ENCODE measurements at places on chromosomes 11 and 22.
A peak's percentile ranks its signal among the peaks of the same experiment; 100 is the strongest.

- no peak for DNase-seq
Measured at GRCh38 chr11:8249482-8249881, 14.2 kb downstream of the LMO1 start.

- DNase-seq, result no peak
Measured at GRCh38 chr11:77106321-77106720, 3.7 kb downstream of the OMP start.

DNA sequence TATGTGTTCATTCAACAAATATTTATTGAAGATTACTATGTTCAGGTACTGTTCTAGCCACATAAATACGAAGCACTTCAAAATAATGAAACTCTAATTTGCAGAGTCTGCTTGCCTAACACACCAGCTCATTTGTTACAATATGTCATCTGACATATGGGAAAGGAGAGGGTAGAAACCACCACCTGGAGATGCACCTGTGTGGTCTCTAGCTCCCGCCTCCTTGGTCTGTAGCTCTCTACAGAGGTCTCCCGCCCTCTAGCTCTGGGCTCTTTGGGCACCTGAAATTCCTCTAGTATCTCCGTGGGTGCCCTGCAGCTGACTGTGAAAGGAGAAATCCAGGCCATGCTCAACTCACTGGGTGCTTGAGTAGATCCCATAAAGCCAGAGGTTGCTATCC is 51.4 kb upstream of the DBX1 start:
- no peak for DNase-seq

- DNase-seq, result no peak
Measured at GRCh38 chr11:75536786-75537641, 11.3 kb upstream of the GDPD5 start.

- DNase-seq, result no peak
Measured at GRCh38 chr11:68828155-68828931, 13.4 kb downstream of the CPT1A start.

- DNase-seq, result no peak
Measured at GRCh38 chr22:42676059-42676607, 26.9 kb upstream of the CYB5R3 start.

- peak; percentile 25 for DNase-seq
Measured at GRCh38 chr22:30287648-30288418, 1.5 kb downstream of the CASTOR1 start.

GRCh38 chr11:84413549-84413948 is 1127.4 kb upstream of the CCDC90B start:
- no peak for DNase-seq

- peak; percentile 56 for DNase-seq
Measured at GRCh38 chr22:24592851-24593558, at the start of gene LRRC75B. Gene LRRC75B, minus strand, starts transcription at chr22:24593073. Its CDS starts 34 bp downstream, at chr22:24593039.

GRCh38 chr22:17855572-17856290 is 81.5 kb upstream of the BID start:
- no peak for DNase-seq

- DNase-seq, result no peak
Measured at GRCh38 chr11:13775471-13775870, 107.0 kb downstream of the FAR1 start.

GRCh38 chr11:116605543-116606459 is 167.0 kb downstream of the BUD13 start:
- no peak for DNase-seq

DNA sequence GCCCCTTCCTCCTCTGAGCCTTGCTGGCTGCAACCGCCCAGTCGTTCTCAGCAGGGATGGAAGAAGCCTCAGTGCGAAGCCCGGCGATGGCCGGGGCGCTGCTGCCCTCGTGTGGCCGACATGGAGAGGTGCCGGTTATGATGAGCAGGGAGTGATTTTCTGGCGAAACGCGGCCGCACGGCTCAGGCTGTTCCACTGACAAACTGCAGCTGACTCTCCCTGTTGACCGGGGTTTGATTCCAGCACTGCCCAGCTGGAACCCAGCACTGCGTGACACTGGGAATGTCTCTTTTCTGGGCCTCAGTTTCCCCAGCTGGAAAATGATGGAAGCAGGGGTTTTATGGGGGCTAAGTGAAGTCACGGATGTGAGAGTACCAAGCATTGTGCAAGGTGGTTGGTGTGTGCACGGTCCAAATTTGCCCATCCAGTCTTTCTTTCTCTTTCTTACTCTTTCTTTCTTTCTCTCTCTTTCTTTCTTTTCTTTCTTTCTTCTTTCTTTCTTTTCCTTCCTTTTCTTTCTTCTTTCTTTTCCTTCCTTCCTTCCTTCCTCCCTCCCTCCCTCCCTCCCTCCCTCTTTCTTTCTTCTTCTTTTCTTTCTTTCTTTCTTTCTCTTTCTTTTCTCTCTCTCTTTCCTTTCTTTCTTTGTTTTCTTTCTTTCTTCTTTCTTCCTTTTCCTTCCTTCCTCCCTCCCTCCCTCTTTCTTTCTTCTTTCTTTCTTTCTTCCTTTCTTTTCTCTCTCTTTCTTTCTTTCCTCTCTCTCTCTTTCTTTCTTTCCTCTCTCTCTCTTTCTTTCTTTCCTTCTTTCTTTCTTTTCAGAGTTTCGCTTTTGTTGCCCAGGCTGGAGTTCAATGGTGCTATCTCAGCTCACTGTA is 25.8 kb upstream of the MPPED1 start:
- no peak for DNase-seq

DNA sequence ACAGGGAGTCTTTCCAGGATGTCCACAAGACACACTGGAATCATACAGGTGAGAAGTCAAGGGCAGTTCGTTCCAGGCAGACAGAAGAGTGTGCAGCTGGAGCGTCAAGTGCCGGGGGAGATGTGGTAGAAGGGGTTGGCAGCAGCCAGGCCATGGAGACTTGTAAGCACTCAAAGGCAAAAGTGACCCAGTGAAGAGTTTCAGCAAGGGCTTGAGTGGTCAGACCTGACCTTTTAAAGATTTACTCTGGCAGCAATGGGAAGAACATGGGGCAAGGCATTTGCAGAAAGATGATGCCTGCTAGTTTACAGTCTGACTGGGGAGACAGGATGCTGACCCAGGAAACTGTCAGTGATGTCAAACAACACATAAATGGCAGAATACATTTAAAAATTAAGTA is 29.0 kb downstream of the P4HA3 start:
- DNase-seq, result no peak

- no peak for DNase-seq
Measured at GRCh38 chr22:48577014-48577690, 1250.5 kb downstream of the BRD1 start.

GRCh38 chr11:69569306-69570200 is 71.4 kb upstream of the CCND1 start:
- no peak for DNase-seq

DNA sequence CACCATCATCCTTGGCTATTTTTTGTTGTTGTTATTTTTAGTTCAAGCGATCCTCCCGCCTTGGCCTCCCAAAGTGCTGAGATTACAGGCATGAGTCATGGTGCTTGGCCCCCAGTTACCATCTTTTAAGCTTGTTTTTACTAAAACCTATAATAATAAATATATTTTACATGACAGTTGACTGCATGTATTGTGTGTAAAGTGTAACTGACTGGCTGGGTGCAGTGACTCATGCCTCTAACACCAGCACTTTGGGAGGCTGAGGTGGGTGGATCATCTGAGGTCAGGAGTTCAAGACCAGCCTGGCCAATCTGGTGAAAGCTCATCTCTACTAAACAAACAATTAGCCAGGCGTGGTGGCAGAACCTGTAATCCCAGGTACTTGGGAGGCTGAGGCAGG is 386.2 kb downstream of the TENM4 start:
- DNase-seq, result no peak

DNA sequence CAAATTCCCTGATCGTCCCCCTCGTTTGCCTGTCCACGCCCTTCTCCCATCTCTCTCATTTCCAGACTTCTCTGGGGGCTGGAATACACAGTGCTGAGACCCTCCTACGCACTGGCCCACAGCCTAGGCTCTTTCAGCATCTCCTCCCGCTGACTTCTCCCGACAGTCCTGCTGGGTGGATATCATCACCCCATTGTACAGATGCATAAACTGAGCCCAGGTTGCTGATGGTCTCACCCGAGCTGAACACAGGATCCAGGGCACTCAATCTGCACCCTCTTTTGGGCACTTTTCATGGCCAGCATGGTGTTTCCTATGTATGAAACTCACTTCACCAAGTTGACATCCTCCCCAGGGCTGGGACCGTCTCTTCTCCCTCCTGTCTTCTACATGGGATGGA is 31.7 kb upstream of the PICK1 start:
- no peak for DNase-seq

- DNase-seq, result no peak
Measured at GRCh38 chr11:113994077-113994954, 19.4 kb downstream of the HTR3A start.

Measured in cortex of kidney (tissue), 1 donor.